ENCODE measurements at places on chromosomes 12 and 14. TPM values are rescaled to one million over a fixed set of nuclear protein-coding genes. Genes with fewer than 3 reads are reported as not detected.

DNA sequence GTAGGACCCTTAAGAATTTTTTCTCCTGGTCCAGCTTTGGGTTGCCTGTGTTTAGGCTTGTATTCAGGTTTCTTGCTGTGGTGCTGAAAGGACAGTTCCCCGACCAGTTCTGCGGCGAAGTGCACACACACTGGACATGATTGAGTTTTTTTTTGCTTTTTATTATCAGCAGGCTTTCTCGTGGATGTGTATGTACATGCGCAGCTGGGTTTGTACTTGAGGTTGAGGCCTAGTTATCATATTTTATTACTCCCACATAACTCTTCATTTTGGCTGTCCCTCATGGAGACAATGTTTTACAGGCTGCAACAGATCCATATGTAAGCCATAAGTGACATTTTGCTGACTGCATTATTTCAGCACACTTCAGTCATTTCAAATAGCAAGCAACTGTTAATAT lies 2.5 kb downstream of the SCN8A start:
- peak; percentile 52 for DNase-seq

RIMBP2 gene
- 0.27 TPM for total RNA-seq

DNA sequence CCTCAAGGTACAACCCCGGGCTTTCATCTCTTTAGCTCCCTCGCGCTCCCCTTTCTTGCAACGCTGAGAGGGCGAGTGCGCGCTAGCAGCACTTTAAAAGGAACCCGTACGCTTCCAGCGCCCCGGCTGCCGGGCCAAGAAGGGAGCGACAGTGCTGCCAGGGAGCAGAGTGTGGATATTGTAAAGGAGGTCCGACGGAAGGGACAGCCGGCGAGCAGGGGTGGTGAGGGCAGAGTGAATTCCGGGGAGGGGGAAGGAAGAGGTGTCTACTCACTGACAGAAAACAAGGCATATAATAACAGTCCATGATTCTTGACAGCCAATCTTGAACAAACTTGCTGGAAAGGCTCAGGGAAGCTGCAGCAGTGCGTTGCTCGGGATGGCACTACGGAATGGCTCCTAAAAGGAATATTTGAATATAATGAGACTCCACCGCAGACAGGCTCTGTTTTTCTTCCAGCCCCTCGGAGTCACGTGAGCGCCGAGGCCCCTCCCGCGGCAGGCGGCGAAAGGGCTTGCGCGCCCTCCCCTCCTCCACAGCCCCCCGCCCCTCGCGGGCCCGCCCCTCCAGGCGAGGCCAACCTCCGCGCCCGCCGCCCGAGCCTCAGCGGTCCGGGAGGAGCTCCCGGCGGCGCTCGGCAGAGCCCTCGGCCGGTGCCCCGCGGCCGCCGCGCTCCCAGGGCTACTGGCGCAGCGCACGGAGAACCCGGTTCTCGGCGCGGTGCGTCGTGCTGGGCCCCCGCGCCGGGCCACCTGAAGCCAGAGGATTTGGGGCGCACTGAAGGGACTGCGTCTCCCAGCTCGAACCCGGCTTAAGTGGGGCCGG lies 3.4 kb downstream of the BMP4 start:
- DNase-seq: peak; percentile 47

GRCh38 chr12:122350141-122350848 lies 72.2 kb downstream of the CLIP1 start:
- no peak for DNase-seq

GRCh38 chr12:81222846-81223592 lies 145.1 kb downstream of the ACSS3 start:
- DNase-seq: no peak

PRPH gene
- under 0.01 TPM for total RNA-seq

Data from hematopoietic multipotent progenitor cell (in vitro differentiated cells).